SIG-M5 (cell line): ENCODE measurements at places on chromosomes 11 and 22.

DNA sequence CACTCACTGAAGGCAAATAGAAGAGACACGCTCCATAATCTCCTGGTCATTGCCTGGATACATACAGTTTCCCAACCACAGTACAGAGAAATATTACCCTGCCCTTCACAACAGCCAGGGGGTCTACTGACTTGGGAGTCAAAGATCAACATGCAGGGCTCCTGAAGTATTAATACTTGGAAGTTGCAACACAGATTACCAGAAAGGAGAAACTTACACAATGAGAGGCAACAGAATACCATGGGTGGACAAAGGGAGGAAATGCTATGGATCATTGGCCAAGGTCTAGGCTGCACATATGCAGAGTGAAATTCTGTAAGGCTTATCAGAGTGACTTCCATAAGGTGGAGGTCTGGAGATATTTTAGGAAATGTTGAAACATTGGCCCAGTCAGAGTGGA is 267.9 kb upstream of the FAT3 start:
- no peak for DNase-seq

GRCh38 chr11:115153135-115153534 is 351.1 kb downstream of the CADM1 start:
- no peak for DNase-seq

GRCh38 chr22:39979048-39979447 is 15.7 kb upstream of the FAM83F start:
- no peak for DNase-seq

GRCh38 chr11:71204294-71204693 is 48.1 kb downstream of the SHANK2 start:
- no peak for DNase-seq

DNA sequence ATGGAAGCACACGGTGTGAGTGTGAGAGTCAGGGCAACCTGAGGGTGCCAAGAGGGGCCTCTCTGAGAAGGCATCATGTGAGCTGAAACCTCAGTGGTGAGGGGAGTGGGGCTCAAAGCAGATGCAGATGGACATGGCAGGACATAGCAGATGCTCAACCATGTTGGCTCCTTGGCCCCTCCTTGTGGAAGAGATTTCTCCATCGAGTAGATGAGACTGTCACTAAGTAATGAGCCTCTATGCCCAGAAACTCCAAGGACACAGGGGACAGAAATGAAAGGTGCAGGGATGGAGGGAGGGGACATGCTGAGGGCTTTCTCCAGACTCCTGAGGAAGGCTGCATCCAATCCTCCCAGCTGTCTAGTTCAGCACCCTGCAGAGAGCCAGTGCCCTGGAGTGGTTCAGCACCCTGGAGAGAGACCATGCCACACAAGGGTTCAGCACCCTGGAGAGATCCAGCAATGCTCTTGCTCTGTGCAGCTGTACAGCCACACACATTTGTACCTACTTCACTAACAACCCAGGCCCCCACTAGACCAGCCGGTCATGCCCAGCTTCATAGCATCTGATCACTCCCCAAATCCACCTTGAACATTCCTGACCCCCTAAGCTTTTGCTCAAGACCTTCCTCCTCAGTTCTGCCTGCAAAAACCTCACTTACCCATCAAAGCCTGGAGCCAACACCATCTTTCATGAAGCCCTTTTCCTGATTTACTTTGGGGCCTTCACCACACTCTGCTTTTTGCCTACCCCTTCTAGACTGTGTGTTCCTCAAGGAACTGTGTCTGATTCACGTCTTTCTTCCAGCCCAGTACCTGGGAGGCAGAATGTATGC is 252.0 kb downstream of the CTTN start:
- DNase-seq = no peak

- no peak for DNase-seq
Measured at GRCh38 chr11:15038963-15039362, 34.4 kb upstream of the CALCB start.

GRCh38 chr11:58133309-58134076 is 8.2 kb upstream of the OR9I1 start:
- no peak for DNase-seq

DNA sequence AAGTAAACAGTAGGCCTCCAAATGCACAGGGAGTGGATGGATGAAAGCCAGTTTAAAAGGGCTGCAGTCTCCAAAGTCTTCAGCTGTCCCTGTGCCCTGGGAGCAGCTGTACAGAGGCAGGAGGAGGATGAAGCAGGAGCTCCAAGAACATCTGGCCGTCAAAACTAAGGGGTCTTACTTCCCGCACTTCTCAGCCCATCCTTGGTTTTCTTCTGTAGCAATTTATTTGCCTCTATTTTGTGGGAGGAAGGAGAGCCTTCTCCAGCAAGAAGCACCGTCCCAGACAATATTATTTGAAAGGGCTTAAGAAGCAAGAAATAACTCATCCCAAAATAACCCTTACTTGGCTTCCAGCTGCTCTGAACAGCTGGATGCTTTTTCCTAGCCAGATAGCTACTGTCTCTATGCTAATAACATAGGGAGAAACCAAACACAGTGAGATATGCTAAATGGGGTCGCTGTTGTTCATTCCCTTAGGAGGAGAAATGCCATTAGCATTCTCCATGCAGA is 133.2 kb downstream of the SPATA19 start:
- DNase-seq = no peak

GRCh38 chr11:76201672-76202412 is 4.5 kb downstream of the WNT11 start:
- no peak for DNase-seq

DNA sequence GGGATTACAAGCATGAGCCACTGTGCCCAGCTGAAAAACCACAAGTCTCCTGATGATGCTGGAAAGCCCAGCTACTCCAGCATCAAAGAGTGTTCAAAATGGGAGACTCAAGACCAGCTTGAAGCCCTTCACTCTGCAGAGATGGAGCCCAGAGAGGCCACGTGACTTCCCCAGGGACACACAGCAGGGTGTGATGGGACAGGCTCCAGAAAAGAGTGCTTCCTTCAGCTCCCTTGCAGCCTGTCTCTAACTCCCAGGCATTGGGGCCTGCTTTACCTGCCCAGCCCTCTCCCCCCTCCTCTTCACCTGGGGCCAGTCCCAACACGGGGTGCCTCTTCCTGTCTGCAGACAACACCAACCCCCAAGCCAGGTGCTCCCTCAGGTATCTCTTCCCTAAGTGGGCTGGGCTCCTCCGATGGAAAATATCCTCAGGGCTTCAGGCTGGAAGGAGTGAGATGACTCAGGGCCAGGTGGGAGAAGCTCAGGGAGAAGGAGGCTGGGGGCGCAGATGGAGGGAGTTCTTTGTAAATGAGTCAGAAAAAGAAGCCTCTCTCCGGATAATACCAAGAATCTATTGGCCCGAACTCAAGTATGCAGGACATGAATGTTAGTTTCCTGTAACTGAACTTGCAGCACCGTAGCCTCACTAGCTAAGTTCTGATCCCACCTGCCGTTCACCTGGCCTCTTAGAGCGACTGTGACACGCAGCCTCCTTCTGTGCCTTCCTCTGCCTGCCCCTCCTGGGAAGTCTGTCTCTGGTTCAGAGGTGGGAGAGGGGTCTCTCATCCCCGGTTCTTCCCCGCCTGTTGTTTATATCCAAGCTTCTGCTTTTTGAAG is 326.6 kb downstream of the MN1 start:
- no peak for DNase-seq
